ENCODE measurements at places on chromosomes 7 and 10.

DNA sequence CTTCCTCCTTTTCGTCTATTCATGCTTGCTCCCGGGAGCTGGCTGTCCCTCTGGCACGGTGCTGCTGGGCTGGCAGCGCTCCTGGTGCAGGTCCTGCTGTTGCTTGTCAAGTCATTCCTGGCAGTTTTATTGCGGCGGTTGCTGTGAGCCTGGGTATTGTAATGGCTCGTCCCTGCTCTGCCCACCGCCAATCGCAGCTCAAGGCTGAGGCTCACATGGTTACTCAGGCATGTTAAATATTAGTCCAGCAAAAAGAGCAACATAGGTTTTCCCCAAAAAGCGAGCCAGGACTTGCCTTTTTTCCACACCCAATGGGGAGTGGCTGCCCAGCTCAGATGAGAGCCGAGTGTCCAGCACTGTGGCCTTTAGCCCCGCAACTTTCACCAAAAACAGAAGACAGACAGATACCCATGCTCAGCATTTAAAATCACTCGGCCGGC is 492.9 kb upstream of the FOXK1 start:
- H3K4me1 ChIP-seq, result no peaks in the 10 kb centered on the region
- no peak overlapping the region for H3K4me3 ChIP-seq
- H3K27me3 ChIP-seq, result no peaks in the 10 kb centered on the region
- H3K27ac ChIP-seq, result no peak overlapping the region

- H3K27ac ChIP-seq, result no peak overlapping the region
- peaks cover 4% of the 10 kb centered on the region for H3K4me1 ChIP-seq
- peak overlapping the region; percentile 89 for H3K4me3 ChIP-seq
- no peaks in the 10 kb centered on the region for H3K36me3 ChIP-seq
- H3K27me3 ChIP-seq, result no peaks in the 10 kb centered on the region
Measured at GRCh38 chr10:99430116-99430450, 341 bp downstream of the GOT1 start.

DNA sequence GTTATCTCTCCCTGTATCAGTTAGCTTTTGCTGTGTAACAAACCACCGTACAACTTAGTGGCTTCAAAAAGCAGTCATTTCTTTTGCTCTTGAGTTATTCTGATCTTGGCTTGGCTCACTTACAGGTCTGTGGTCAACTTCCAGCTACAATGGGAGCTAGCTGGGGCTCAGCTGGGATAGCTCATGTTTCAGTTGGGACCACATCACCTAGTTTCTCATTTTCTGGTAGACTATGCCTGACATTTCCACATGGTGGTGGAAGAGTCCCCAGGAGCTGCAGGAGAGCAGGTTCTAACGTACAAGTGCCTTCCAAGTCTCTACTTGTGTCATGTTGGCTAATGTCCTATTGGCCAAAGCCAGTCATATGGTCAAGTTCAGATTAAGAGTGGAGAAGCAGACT is 25.8 kb upstream of the PIP4K2A start:
- no peaks in the 10 kb centered on the region for H3K27me3 ChIP-seq
- no peak overlapping the region for H3K27ac ChIP-seq
- no peaks in the 10 kb centered on the region for H3K4me1 ChIP-seq

DNA sequence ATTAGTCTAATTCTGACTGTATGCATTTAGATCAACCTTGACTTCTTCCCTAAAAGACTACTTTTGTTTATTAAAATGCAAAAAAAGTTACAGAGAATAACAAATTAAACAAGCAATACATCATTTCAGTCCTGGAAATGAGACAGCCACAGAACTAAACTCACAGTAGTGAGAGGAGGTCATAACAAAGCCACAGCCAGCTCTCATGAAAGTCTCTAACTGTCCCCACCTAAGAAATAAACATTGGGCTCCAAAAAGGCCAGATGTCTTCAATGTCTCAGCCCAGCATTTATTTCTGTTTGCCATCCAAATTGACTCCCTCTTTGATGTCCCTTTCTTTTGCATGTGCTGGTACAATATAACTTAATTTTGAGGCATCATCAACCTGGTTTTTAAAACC is 74.4 kb downstream of the NHLRC2 start:
- H3K4me1 ChIP-seq, result no peaks in the 10 kb centered on the region
- no peaks in the 10 kb centered on the region for H3K36me3 ChIP-seq
- H3K27ac ChIP-seq, result no peak overlapping the region
- no peak overlapping the region for H3K4me3 ChIP-seq
- DNase-seq, result no peak
- H3K27me3 ChIP-seq, result no peaks in the 10 kb centered on the region

GRCh38 chr7:39838326-39838725 is 111.7 kb upstream of the CDK13 start:
- no peak for DNase-seq
- no peaks in the 10 kb centered on the region for H3K4me1 ChIP-seq
- no peak overlapping the region for H3K4me3 ChIP-seq
- no peak overlapping the region for H3K27ac ChIP-seq
- H3K36me3 ChIP-seq, result no peaks in the 10 kb centered on the region
- H3K27me3 ChIP-seq, result peaks cover 41% of the 10 kb centered on the region

DNA sequence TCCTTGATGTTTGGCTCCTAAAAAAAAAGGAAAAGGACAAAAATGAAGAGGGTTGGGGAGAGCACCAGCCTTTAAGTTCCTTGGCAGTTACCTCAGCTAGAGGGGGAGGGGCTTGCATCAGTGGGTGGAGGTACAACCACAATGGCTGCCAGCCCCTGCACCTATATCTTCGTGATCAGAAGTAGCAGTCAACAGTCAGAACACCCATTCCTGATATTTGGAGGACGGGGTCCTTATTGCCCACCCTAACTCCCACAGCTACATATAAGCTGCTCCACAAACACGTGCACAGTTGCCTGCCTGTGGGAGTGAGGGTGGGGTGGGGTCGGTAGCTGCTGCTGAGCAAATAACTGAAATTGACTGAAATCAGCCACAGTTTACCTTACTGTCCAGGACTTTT is 26.2 kb downstream of the C1GALT1 start:
- no peaks in the 10 kb centered on the region for H3K27me3 ChIP-seq
- H3K36me3 ChIP-seq, result peaks cover 3% of the 10 kb centered on the region
- H3K4me1 ChIP-seq, result peaks cover 31% of the 10 kb centered on the region
- DNase-seq, result no peak
- no peak overlapping the region for H3K4me3 ChIP-seq
- H3K27ac ChIP-seq, result no peak overlapping the region

Measured in neural progenitor cell (in vitro differentiated cells).